ENCODE measurements at places on chromosomes 6 and 20. TPM values are rescaled to one million over a fixed set of nuclear protein-coding genes. Genes with fewer than 3 reads are reported as not detected.

Gene FKBP1C
- total RNA-seq = 0.13 TPM

Gene FOXP4
- 3.0 TPM for total RNA-seq

Gene RIMS1
- total RNA-seq = 5.7 TPM

Gene MRPL14
- 55.0 TPM for total RNA-seq

DNA sequence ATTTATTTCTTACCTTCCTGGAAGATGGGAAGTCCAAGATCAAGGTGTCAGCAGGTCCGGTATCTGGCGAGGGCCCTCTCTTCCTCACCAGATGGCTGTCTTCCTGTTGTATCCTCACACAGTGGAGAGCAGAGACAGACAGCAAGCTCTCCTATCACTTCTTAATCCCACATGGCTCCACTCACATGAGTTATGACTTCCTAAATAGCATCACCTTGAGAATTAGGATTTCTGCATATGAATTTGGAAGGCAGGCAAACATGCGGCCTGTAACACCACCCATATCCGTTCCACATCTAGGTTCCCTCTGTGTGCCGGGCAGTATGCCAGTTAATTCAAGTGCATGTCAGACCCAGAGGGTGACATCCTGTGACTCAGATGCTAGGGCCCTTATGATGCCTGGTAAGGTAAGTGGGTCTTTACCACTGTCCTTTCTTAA, 2.1 kb downstream of the RAET1E start:
- peak; percentile 44 for DNase-seq

DNA sequence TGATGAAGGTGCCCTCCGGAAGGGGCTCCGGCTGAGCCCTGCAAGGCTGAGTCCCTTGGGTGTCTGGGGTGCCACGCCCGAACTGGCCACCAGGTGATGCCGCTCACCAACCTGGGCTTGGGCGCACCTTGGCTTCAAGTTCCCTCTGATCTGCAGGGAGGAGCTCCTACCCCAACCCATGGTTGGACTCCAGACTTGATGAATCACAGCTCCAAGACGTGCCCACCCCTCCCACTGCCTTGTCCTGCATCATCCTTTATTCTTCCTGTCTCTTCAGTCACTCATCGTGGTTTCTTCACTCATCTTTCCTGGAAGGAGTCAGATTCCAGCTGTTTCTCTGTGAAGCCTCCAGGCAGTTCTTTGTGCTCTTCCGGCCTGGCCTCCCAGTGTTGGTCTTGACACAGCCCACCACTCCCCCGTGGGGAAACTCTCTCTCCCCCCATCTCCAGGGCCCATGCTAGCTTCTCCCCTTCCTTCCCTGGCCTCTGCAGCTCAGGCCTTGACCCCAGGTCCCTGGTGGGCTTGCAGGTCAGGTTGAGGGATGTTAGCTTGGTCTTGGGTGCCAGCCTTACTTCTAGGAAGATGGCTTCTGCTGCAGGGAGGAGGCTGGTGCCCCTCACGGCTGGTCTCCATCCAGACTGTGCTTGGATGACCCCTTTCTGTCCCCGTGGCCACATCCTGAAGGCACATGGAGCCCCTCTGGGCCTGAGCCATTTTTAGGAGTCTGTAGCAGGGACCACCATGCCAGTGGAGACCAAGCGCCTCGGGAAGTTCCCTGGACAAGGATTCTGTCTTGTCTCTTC, 2.6 kb upstream of the ZBP1 start:
- DNase-seq = no peak

DNA sequence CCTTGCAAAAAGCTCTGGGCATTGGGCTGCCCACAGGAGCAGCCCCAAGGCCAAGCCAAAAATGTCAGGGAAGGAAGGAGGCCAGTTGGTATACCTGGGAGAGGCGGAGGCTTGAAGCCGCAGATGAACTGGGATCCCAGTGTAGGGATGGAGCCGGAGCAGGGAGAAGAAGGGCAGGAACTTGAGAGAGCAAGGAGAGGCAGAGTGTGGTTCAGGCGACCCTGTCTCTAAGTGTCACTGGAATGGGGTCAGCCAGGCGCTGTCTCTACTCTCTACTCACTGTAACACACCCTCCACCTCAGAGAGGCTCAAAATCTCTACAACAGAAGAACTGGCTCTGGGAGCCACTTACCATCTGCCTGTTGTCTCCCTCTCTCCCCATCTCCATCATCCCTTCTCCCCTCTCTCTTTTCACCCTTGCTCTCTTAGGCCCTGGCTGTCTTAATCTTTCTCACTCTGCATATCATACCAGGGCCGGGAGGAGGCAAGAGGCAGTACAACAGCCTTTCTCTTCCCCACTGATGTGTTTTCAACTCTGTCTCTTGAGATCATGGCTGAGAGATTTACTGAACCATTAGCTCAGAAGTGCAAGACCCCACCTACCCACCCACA, 93.3 kb downstream of the CRYBG1 start:
- DNase-seq = no peak

- DNase-seq = no peak
Observed at GRCh38 chr6:10382728-10383330, 32.0 kb downstream of the TFAP2A start.

DNA sequence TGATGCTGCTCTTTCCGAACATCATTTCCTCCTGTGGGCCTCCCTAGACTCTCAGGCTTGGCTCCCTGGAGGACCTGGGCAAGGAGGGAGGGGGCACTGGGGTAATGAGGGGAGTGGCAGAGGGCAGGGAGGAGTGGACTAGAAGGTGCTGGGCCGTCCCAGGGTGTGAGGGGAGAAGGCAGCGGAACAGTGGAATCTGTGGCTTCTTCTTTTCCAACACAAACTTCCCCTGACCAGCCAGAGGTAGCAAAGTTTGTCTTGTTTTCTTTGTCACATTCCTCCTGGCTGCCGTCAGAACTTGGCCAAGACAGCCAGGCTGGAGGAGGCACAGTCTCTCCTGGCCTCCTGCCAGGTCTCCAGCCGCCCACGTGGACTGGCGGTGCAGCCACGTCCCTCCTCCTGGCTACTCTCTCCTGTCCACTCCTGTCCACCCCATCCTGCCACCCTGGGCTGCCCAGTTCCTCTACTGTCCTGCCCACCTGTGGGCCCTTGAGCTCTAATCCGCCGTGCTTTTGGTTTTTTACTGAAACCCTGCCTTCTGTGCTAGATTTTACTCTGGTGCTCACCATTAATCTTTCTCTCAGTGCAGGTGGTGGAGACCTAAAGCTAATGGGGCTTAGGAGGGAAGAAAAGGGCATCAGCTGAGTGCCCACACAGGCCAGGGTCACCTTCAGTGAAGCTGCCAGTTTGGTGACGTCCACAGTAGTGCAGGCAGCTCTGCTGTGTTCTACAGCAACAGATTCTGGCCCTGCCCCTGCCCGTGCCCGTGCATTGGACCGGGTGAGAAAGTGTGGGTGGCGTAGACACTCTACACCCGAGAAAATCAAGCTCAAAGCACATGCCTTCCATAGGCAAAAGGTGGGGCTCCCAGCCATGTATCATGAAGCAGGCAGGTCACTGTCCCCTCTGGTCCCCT, 2.8 kb upstream of the CDSN start:
- peak; percentile 88 for DNase-seq
